ENCODE measurements at places on chromosomes 1 and 21.
A peak's percentile ranks its signal among the peaks of the same experiment; 100 is the strongest.

DNA sequence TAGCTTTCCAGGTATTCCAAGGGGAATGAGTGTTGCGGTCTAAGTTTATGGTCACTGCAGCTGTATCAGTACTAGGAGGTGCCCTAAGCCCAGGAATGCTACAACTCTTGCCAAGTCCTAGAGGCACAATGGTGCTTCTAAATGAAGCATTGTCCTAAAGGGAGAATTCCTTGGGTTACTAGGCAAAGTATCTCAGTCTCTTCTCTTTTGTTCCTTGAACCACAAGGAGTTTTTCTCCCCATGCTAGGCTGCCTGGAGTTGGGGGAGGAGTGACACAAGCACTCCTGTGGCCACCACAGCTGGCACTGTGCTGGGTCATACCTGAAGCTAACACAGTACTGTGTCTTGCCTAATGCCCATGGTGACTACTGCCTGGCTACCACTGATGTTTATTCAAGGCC, 50.7 kb downstream of the KMO start:
- no peak for DNase-seq

DNA sequence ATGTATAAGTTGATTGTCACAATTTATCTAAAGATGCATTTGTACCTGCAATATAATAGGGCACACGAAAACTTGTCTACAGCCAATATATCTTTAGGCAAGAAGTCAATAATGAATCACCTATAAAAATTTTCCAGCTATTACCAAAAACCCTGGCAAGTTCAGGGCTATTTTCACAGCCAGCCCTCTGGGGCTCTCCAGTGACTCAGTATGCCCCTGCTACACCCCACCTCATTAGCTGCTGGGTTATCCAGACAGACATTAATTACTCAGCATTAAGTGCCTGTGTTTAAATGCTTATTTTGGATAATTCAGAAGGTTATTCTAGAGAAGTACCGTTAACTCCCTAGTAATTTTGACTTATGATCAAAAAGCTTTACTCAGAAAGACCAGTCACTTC, 220.2 kb downstream of the TBX15 start:
- DNase-seq: no peak

DNA sequence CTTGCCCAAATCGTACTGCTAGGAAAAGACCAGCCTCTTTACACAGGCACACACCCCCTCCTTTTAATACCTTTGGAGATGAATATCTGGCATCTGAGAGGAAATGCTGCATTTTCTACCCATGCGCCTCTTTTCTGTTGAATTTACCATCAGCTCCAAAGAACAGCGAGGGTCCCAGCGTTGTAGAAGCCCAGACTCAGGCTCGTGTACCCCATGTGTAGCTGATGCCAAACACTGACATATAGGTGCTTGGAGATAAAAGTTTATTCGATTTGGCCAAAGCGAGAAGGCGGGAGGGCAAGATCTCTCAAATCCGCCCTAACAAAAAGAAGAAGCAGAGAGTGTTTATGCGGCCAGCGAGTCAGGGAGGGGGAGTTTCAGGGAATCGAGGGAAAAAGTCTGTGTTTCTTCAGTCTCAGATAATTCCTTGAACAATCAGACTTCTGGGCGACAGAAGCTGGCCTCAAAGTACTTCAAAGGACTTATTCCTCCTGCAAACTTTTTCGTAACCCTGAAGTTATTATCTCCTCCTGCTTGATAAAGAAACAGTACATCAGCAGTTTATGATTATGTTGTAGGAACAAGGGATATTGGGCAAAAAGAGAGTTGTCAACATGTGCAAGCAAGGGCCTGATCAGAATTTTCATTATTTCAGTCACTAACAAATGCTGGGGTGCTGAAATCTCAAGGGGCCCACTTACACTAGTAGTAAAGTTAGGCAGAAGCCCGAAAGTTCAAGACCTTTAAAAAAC, 642 bp upstream of the CREG1 start:
- DNase-seq: no peak

DNA sequence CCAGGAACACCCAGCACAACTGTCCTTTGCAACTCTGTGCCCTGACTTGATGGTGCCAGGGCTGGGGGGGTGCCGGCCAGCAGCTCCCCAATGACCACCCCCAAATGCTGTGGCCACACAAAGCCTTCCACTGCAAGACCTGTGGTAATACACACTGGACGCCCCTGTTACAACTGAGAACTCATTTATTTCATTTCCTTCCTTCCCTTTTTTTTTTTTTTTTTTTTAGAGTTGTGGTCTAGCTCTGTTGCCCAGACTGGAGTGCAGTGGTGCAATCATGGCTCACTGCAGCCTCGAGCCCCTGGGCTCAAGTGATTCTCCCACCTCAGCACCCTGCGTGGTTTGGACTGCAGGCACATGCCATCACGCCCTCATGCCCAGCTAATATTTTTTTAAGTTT, 25.2 kb downstream of the TP73 start:
- DNase-seq: no peak

- DNase-seq: no peak
These were observed 204.8 kb downstream of the SETD4 start for GRCh38 chr21:35855484-35855883.

GRCh38 chr1:15181564-15181963, 28.0 kb downstream of the TMEM51 start:
- DNase-seq: no peak

- no peak for DNase-seq
These were observed 538.3 kb upstream of the PKN2 start for GRCh38 chr1:88145752-88146151.

GRCh38 chr1:183461350-183461749, 10.9 kb upstream of the SMG7 start:
- no peak for DNase-seq

- no peak for DNase-seq
These were observed 128.3 kb upstream of the HMGB4 start for GRCh38 chr1:33735624-33736023.

GRCh38 chr1:170665629-170666028, 1.7 kb downstream of the PRRX1 start:
- no peak for DNase-seq

DNA sequence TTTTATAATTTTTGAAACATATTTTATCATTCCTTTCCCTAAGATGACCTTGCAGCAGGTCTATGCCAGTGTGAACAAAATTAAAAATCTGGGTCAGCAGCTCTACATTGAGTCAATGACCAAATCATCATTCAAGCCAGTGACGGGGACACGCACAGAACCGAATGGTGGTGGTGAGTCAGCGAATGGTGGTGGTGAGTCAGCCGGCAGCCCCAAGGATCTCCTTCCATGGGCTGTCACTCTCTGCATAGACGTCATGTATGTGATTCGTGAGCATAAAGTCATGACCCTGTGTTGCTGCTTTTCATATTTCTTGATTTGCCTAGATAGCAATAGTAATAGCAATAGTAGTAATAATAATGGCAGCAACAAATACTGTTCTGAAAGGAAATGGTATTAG, 26.3 kb downstream of the PER3 start:
- no peak for DNase-seq

GRCh38 chr1:20389571-20389970, 96.4 kb downstream of the CAMK2N1 start:
- no peak for DNase-seq

- no peak for DNase-seq
These were observed 24.6 kb upstream of the PRDM15 start for GRCh38 chr21:41903559-41904351.

GRCh38 chr1:22804969-22805671, 94.5 kb downstream of the EPHB2 start:
- DNase-seq: no peak

DNA sequence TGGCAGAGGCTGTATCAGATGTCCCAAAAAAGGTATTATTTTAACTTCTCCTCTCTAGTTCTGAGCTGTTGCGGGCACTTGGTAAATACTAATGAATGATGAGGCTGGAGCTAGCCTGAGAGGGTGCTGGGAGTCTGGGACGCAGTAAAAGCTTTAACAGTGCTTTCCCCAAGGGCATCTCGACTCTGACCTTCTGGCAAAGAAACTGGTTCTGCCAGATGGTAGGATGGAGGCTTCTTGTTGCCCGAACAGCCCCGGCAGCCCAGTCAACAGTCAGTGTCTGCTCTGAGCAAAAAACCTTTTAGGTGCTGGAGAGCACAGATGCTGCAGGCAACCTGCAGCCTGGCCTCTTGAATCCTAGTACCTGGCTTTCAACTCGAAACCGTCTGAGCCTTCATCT, 2.5 kb upstream of the PNRC2 start:
- DNase-seq: no peak

DNA sequence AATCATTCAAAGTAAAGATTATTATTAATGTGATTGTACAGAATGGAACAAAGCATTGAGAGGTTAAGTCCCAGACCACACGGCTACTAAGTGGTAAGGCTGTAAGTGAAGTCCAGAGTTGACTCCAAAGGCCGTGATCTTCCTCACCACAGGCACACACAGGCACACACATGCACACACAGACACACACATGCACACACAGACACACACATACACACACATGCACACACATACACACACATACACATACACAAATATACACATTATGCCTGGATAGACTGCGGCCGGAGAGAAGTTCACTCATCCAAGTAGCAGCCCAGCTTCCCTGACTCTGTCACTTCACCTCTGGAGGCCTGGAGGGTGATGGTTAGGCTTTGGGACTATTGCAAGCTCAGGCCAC, 121.9 kb downstream of the HLX start:
- no peak for DNase-seq

DNA sequence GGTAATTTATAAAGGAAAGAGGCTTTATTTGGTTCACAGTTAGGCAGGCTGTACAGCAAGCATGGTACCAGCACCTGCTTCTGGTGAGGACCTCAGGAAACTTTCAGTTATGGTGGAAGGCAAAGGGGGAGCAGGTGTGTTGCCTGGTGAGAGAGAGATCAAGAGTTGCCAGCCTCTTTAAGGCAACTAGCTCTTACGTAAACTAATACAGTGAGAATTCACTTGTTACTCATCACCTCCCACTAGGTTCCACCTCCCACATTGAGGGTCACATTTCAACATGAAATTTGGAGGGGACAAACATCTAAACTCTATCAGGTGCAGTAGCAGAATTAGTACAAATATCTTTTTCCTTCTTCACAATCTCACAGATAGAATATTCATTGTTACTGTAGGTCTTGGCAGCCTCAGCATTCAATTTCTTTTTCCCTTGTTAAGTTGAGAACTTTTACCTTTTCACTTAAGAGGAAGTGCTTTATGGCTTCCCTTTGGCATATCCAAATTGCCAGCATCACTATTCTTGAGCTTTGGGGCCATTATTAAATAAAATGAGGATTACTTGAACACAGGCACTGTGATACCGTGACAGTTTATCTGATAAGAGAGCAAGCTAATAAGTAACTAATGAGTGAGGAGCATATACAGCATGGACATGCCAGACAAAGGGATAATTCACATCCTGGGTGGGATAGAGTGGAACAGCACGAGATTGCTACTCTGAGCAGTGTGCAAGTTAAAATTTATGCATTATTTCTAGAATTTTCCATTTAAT, 48.4 kb downstream of the MAGI3 start:
- no peak for DNase-seq

GRCh38 chr1:1573843-1574720, 581 bp downstream of the SSU72 start:
- peak; percentile 84 for DNase-seq

DNA sequence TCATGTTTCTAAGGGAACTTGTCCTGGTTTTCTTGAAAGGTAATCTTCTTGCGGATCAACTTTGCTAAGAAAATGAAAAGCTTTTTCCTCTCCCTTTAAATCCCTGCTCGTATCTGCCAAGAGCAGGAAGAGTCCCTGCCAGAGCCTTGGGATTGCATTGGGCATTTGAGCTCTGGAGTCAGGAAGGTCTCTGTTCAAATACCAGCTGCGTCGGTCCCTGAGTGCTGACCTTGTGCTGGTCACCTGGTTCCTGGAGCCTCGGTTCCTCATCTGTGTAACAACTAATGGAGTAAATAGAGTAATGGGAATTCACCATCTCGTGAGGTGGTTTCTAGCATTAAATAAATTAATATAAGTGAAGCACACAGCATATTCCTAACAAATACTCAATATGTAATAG, 274.6 kb upstream of the TMEM51 start:
- no peak for DNase-seq

GRCh38 chr1:240956020-240956419, 344.1 kb upstream of the GREM2 start:
- DNase-seq: no peak

DNA sequence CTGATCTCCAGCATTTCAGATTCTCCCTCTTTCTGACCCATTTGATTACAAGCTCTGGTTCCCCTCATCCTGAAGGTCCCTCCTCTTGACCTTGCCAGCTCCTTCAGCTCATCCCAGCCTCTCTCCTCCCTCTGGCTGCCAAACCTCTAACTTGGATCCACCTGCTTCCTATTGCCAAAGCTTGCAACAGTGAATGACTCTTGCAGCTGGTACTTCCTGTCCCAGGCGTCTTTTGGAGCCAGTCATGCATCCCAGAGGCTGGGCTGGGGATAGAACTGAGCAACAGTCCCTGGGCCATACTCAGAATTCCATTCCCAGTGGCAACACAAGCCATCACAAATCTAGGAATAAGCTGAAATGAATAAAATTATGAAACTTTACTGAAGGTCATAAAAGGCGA, 27.7 kb upstream of the SPOCD1 start:
- DNase-seq: no peak

DNA sequence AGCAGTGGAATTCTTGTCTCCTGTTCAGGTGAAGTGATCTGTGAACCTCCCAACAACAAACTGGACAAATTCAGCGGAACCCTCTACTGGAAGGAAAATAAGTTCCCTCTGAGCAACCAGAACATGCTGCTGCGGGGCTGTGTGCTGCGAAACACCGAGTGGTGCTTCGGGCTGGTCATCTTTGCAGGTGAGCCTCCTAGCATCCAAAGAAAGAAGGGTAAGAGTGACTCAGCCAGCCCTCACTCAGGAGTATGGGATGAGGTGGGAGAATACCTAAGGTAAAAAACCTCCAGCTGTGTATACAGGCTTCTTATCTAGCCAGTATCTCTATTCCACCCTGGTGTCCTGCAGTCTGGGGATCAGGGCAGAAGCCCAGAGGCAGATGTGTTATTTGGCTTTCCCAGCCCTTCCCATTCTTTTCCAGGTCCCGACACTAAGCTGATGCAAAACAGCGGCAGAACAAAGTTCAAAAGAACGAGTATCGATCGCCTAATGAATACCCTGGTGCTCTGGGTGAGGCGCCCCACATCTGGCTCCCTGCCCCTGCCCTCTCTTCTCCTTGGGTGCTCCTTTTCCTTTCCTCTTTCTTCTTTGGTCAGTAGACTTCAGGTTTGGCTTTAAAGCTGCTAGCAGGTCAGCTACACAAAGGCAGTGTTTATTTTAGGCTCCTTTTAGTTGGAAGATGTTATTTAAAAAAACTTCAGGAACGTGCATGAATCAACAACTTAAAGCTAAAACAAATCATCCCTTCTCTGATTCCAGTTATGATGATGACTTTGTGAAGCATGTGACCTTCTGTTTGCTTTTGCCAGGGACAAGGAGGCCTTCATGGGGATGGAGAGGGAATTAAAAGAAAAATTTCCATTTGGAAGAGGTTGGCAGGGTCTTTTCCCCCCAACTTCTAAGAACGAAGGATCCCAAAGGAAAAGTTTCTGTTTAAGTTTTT, 9.0 kb downstream of the ATP8B2 start:
- DNase-seq: no peak

DNA sequence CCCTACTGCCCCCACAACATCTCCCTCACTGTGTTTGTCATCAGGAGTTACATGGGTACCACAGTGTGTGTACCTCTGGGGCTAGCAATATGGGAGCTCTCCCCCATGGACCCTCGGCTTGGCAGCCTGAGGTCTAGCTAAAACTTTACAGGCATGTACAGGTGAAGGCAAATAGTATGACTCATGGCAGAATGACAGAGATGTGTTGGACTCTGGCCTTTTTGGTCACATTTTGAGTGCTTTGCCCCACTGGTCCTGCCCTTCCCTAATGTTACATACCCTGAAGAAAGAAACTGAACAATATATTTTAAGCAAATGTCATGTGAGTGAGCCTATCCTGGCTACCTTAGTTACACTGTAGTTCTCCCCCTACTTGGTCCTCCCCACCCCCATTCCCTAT, 124.0 kb downstream of the NGF start:
- no peak for DNase-seq
